Breast epithelium (tissue), 4 donors: ENCODE measurements at places on chromosomes 1 and 21.

DNA sequence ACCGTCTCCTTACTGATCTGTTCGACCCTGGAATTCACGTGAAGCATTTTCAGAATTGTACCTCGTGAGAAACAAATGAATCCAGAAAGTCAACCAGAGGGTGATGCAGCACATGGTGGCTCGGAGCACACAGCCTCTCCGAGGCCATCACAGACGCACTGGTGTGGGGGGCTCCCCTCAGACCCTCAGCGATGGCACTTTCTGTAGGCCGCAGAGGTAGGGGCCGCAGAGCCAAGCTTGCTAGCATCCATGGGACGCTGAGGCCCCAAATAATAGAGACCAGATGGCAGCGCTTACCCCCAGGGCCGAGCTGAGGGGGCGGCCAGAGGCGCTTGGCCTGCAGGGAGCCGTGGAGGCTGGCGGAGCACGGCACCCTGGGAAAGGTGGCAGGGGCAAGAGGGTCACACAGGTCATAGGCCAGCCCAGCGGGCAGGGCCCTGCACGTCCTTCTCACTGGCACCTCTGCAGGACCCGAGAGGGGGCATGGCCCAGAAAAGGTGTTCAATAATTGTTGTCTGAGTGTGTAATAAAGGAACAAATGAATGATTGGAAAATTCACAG, 28.1 kb upstream of the COL6A2 start:
- peak; percentile 30 for DNase-seq

DNA sequence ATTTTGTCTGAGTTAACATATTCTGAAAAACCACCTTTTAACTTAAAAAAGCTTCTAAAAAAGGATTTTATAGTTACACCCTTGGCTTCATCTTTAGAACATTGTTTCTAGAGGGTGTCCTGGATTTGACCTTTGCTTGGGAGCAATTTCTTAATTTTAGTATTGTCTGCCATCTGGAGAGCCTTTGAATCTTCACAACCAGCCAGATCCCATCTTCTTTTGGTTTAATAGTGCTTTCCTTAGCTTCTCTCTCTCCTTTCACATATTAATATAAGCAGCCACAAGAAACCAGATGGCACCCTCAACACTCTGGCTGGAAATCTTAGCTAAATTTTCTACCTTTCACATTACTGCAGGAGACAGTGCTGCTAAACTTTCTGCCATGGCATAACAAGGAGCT, 76.5 kb upstream of the TSPAN2 start:
- DNase-seq, result no peak

- DNase-seq, result no peak
These were observed 90.0 kb downstream of the URB2 start for GRCh38 chr1:229716069-229716468.

GRCh38 chr1:196407358-196408051, 200.7 kb downstream of the KCNT2 start:
- no peak for DNase-seq

- no peak for DNase-seq
These were observed at the start of gene SLC22A15 for GRCh38 chr1:115976062-115976920. Gene SLC22A15, plus strand, starts transcription at chr1:115976513. Its CDS starts 115 bp downstream, at chr1:115976628.

DNA sequence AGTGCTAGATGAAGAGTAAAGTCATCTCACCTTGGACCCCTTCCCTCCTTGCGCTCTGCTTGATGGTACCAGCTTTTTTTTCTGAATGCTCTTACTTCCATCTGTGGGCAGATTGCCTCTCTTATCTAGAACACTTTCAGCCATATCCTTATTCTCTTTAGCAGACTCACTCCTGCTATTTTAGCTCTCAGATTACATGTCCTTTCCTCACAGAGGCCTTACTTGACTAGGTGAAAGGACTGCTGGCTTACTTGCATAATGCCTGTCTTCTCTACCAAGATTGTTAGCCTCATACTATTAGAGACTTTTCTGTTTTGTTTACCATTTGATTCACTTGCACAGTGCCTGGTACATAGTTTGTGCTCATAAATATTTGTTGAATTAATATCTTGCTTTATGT, 9.3 kb downstream of the IFI44 start:
- no peak for DNase-seq

GRCh38 chr21:41406340-41406739, 19.7 kb upstream of the MX1 start:
- no peak for DNase-seq

GRCh38 chr1:208291923-208292711, 47.9 kb upstream of the PLXNA2 start:
- no peak for DNase-seq

- DNase-seq, result peak; percentile 92
These were observed at the start of gene CIART for GRCh38 chr1:150281758-150282557. Gene CIART, plus strand, starts transcription at chr1:150282554. Its CDS starts 714 bp downstream, at chr1:150283268.

- no peak for DNase-seq
These were observed 1844.7 kb downstream of the NCAM2 start for GRCh38 chr21:22842875-22843274.

- DNase-seq, result no peak
These were observed 84.7 kb downstream of the PKN2 start for GRCh38 chr1:88768816-88769215.

- peak; percentile 62 for DNase-seq
These were observed 121.2 kb downstream of the SLC45A1 start for GRCh38 chr1:8439015-8439702.

- no peak for DNase-seq
These were observed 120.9 kb upstream of the IPO9 start for GRCh38 chr1:201708085-201708512.

GRCh38 chr1:17001760-17002523, 9.8 kb downstream of the ATP13A2 start:
- no peak for DNase-seq

DNA sequence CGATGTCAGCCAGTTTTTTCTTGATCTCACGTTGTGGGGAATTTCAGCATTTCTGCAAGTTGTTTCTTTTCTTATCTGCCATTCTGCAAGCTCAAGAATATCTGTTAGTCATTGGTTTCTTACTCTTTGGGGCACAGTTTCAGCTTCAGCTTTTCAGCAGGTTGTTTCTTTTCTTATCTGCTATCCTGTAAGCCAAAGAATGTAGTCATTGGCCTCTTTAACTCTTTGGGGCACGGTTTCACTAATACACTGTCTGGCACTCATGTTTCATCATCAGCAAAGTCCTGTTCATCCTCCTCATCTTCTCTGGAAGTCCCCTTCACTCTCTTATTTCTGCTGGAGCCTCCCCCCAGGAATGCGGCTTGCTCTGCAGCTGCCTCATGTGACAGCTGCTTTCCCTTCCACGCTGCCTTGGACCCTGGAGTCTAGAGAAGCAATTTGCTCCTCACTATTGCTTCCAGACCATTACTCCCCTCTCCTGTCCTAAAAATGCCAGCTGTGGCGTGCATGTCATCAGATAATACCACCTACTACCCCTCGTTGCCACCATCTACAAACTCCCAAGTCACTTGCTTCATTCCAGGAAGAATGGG, 67.0 kb upstream of the CACNA1E start:
- DNase-seq, result no peak

DNA sequence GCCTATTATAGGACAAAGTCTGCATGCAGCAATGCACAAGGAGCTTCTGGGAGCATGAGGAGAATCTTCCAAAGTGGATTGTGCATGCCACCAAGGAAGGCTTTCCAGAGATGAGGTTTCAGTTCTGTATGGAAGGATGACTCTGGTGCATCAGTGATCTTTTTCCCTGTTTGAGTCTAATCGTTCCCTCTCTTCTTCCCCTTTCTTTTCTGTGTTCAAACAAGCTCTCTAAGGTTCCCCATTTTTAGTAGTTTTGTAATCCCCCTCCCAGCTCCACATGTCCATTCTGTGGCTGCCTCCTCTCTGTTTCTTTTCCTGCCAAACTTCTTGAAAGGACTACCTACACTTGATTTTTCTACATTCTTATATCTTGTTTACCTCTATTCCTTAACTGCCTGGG, 43.3 kb upstream of the USP25 start:
- no peak for DNase-seq

DNA sequence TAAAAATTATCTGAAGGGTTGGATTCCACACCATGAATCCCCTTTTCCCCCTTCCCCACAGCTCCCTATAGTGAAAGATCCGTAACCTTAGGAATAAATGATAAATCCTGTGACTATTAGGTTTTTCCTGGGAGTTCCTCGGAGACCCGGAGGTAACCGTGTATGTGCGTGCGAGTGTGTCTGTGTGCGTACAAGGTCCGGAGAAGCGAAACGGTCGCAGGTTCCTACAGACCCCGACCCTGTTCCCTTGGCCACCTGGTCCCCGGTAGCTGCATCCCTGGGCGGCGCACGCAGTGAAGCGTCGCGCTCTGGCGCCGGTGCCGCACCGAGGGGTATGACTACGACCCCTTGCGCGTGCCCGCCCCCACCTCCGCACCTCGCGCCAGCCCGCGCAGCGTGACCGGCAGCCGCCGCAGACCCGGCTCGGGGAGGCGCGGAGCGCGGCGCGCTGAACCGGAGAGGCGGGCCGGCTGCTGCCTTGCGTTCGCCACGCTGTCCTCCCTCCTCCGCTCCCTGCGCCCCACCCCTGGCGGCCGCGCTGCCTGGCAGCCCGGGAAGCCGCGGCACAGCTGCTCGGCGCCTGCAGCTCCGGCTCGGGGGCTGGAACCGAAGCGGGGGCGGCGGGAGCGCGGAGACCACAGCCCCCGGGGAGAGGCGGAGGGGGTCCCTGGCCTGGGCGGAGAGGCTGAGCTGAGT, at the start of gene AK5:
Gene AK5, plus strand, starts transcription at position 529 of the 696 bp plus-strand sequence. CDS start 295 bp downstream, outside the sequence.
- DNase-seq, result no peak

DNA sequence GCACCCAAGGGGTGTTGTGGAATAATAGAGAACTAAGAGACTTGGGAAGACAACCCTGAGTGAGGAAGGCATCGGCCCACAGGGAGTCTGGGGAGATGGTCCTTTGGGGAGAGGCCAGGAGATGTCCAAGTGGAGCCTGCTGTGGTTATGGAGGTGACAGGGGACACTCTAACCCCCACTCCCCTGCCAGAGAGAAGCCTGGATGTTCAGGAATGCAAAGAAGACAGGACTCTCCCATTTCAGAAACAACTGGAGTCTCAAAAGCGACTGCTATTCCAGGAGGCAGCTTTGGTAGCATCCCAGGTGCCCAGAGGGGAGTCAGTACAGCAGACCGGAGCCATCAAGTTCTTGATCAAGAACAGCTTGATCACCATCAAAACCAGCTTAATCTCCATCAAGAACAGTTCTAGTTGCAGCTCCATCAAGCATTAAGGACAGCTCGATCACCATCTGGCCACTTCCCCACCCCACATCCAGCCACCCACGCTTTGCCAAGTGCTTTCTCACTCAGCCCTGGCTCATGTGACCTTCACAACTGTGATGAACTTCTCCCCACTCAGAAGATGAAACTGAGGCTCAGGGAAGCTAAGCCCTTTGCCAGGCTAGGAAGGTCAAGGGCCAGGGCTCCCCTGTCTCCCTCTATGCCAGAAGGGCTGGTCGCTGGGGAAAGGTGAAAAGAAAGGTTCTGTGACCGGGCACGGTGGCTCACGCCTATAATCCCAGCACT, 743 bp downstream of the CD52 start:
- DNase-seq, result no peak

- DNase-seq, result no peak
These were observed 12.7 kb downstream of the ERRFI1 start for GRCh38 chr1:8013399-8013798.

DNA sequence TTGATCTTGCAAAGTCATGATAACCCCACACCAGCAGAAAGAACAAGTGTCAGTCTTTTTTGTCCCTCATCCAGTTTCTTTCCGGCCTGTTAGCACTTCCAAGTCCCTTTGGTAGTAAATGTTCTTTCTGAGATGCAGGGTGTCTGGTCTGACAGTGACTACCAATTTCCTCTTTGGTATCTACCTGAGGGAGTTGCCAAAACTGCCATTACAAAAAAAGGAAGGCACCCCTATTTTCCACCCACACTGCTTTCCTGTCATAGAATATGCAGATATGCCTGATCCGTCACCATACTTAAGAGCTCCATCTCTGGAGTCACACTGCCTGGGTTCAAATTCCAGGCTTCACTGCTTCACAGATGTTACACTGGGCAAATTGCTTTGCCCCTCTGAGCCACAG, 72.4 kb downstream of the ZNF281 start:
- no peak for DNase-seq

- DNase-seq, result no peak
These were observed 65.2 kb upstream of the TNR start for GRCh38 chr1:175808573-175808972.
